Progenitor cell of endocrine pancreas (in vitro differentiated cells): ENCODE measurements at places on chromosomes 12 and 14. TPM values are rescaled to one million over a fixed set of nuclear protein-coding genes. Genes with fewer than 3 reads are reported as not detected.
A peak's percentile ranks its signal among the peaks of the same experiment; 100 is the strongest.

EID3 gene
- 2.8 and 2.9 TPM in 2 replicates for total RNA-seq

DNA sequence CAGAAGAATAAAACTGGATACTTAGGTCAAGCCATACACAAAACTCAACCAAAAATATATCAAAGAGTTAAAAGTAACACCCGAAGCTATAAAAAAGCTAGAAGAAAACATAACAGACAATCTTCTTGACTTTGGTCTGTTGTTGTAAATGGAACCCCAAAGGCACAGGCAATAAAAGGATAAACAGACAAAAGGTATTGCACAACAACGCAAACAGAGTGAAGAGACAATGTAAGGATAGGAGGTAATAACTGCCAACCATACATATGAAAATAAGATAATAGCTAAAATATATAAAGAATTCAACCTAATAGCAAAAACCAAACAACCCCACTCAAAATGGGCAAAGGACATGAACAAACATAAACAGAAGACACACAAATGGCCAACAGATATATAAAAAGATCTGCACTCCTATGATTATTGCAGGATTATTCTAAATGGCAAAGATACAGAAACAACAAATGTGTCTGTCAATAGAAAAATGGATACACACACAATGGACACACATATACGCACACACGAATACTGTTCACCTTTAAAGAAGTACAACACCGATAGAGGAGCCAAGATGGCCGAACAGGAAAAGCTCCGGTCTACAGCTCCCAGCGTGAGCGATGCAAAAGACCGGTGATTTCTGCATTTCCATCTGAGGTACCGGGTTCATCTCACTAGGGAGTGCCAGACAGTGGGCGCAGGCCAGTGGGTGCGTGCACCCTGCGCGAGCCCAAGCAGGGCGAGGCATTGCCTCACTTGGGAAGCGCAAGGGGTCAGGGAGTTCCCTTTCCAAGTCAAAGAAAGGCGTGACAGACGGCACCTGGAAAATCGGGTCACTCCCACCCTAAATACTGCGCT, 1137.1 kb downstream of the FSCB start:
- DNase-seq, result no peak

- DNase-seq, result no peak
Measured at GRCh38 chr12:14417715-14418114, 52.2 kb downstream of the ATF7IP start.

GRCh38 chr12:23230899-23231298, 605.9 kb downstream of the ETNK1 start:
- DNase-seq, result no peak

DNA sequence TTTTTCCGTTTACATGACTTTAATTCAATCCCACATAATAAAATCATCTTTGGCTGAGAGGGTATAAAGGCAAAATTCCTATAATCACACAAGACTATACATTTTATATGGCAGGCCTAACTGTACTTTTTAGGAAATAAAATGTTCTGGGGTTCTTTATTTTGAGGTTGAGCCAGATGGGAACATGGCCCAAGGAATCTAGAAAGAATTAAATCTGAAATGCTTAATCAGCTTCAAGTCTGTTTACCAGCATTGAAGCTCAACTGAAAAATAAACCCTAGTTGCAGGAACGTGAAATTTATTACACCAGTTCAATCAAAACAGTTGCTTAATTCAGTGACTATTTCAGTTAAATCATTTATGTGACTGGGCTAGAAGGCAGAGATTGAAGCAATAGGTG, 191.0 kb upstream of the BTG1 start:
- DNase-seq, result no peak

GRCh38 chr14:32186248-32186647, 15.6 kb upstream of the RNU6-7 start:
- no peak for DNase-seq

DNA sequence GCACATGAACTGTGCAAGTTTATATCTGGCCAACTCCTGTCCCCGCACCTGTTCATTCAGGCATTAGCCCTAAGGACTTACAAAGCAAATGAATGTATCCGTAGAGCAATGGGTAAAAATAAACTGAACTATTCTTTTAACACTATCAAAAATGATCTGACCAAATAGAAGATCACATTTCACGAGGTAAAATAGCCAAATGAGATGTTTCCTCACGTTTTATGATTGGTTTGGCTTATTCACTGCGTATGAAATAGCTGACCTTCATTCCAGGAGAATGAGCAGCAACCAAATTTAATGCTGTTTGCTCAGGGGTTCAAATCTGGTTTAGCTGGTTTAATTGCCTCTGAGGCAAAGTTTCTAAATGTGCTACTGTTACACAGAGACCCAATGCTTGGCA, 216.0 kb upstream of the EEA1 start:
- DNase-seq, result no peak

GRCh38 chr14:100830681-100831080, 4.8 kb downstream of the MEG3 start:
- DNase-seq, result no peak

DNA sequence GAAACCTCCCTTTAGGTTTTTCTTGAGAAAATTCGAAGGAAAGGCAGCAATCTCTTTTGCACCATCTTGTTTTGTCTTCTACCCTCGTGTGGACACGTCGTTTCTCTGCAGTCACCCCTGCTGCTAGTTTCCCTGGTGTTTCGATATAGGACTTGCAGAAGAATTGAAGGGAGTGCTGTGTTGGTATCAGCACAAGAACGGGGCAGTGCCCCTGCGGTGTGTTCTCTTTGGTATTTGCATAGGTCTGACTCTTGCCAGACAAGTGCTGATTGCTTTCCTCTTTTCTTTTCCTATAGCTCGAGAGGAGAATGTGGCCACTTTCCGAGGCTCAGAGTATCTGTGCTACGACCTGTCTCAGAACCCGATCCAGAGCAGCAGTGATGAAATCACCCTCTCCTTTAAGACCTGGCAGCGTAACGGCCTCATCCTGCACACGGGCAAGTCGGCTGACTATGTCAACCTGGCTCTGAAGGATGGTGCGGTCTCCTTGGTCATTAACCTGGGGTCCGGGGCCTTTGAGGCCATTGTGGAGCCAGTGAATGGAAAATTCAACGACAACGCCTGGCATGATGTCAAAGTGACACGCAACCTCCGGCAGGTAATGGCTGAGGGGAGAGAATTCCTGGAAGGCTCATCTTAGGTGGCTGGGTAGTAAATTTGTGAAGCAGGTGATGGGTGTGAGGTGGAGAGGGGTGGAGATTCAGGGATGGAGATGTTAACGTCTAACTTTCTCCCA, 474.8 kb downstream of the NRXN3 start:
- DNase-seq, result no peak

DNA sequence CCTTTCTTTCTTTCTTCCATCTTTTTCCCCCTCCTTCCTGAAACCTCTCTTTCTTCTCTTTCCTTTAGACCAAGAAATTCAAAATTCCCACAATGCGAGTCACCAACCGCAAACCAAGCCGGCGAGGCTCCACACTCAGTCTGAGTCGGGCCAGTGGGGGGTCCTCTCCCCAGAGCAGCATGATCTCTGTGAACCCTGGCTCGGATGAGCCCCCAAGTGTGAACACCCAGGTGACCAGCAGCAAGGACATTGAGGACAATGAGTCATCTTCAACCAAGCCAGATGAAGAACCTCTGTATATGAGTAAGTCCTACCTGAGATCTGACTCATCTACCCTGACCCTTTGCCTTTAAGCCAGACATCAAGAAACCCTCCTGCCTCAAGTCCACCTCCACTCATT, 88.6 kb upstream of the TMEM233 start:
- no peak for DNase-seq

- DNase-seq, result no peak
Measured at GRCh38 chr12:54933376-54933775, 51.2 kb downstream of the TESPA1 start.

DNA sequence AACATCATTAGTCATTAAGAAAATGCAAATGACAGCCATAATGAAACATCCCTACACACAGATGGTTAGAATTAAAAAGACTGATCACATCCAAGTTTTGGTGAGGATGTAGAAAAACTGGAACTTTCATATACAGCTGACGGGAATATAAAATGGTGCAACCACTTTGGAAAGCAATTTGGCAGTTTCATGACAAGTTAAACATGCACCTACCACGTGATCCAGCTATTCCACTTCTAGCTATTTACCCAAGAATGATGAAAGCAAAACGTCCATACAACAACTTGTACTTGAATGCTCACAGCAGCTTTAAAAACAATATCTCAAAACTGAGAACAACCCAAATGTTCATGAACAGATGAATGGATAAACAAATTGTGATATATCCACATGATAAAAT, 77.9 kb upstream of the AVPR1A start:
- DNase-seq, result no peak

SRRM4 gene
- total RNA-seq, result 2.1 and 2.4 TPM in 2 replicates

GLT1D1 gene
- 5.7 and 6.5 TPM in 2 replicates for total RNA-seq

DNA sequence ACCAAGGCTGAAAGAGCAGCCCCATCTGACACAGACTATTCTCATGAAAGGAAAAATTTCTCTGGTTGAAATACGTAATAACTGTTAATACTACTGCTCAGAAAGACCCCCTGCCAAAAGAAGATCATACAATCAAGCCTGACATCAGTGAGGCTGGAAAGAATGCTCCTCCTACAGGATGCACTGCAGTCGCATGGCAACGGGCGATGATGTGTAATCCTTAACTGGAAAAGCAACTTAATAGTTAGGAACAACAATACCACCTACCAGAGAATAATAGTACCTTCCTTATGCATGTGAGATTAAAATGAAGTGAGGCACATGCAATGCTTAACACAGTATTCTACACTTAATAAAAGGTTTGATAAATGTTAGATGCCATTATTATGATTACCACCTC, 1.2 kb upstream of the GOLGA5 start:
- DNase-seq, result no peak

DNA sequence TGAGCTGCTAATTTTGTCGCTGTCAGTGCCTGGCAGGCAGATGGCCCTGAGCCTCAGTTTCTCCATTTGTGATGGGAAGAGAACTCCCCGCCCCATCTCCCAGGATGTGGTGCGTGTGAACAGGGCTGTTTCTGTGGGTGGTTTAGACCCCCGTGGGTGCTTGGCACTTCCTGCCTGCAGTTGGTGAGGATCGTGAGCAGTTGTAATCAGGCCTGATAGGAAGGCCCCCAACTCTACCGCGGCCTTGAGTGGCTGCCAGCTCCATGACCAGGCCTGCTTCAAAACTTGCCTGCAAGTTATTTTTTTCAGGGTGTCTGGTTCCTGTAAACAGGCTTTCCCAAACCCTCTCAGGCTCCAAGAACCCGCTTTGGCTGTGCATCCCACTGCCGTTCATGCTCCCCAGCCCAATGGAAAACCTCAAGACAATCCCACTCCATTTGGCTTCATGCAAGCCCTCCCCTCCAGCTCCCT, 138.4 kb downstream of the ZFP36L1 start:
- DNase-seq, result no peak

GRCh38 chr12:123912415-123913380, 59.9 kb downstream of the CCDC92 start:
- no peak for DNase-seq

GPR84 gene
- total RNA-seq, result not detected in 2 replicates

FOXM1 gene
- 80.8 and 92.2 TPM in 2 replicates for total RNA-seq

UNC119B gene
- total RNA-seq, result 62.5 and 66.6 TPM in 2 replicates

DNA sequence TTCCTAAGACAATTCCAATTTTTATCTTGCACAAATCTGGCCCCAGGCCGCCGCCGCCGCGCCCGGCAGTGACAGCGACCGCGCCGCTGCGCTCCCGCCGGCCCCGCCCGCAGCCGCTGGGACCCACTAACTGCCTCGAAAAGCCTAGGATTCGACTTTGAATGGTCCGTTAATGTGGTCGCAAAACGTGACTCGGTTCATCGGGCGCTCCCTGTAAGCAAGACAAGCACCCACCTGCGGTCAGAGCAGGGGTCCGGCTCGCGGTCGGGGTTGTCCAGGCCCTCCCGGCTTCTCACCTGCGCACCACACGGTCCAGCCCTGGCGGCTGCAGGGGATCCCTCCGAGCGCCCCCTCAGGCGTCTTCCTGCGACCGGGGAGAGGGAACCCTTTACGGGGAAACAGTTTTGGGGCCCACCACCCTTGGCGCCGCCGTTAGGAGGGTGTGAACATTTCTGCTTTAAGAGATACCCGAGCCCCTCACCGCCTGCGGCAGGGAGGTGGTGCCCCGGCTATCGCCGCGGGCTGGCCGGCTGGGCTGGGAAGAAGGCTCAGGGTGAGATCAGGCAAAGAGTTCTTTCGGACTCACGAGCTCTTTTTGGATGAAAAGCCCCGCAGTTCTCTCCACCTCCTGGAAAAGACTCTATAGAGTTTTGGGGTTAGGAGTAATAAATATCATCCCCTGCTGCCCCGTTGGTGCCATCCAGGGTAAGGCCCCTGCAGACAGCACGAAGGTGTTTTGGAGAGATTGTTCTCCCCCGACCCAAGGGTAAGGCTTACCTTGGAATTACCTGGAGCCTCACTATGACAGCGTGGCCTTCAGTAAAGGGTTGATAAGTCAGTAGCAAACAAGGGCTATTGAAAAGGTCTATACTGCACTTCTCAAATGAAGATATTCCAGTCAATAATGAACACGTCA, 13.6 kb upstream of the FOXJ2 start:
- DNase-seq, result peak; percentile 62

DNA sequence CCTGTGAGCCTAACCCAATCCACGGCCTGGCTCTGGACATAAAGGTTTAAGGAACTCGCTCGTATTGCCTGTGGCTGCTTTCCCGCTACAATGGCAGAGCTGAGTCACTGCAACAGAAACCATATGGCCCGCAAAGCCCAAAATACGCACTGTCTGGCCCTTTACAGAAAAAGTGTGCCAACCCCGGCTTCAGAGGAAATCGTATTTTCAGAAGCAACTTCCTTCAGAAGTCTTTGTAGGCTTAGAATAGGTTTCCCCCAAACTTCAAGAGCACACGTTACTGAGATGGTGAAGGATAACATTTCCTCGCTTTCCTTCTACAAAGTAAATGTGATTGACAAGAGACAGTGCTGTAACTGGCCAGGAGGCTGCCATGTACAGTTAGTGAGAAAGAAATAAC, 34.8 kb upstream of the TESC start:
- no peak for DNase-seq

- no peak for DNase-seq
Measured at GRCh38 chr14:73289308-73289707, 52.0 kb downstream of the PAPLN start.

GRCh38 chr14:85159726-85160125, 370.2 kb upstream of the FLRT2 start:
- no peak for DNase-seq

GRCh38 chr12:109999983-110000505, 814 bp downstream of the ANKRD13A start:
- DNase-seq, result no peak

DNA sequence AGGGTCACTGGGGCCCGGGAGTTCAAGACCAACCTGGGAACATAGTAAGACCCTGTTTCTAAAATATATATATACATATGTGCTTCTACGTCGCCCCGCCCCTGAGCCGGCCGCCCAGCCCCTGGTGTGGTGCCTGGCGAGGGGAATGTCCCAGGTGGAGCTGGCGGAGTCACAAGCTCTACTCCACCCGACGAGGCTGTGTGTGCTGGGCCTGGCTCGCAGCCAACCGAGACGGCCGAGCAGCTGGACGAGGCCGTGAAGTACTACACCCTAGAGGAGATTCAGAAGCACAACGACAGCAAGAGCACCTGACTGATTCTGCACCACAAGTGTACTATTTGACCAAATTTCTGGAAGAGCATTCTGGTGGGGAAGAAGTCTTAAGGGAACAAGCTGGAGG, 22.1 kb upstream of the ITPK1 start:
- no peak for DNase-seq
